Activated CD8-positive, alpha-beta memory T cell treated with anti-CD3 and anti-CD28 coated beads, Interleukin-2, amount 10 ng/mL, durations not matched to agents 7 days and 5 days (primary cell): ENCODE measurements at places on chromosomes 16 and 17.

GRCh38 chr17:78168903-78169793 lies 767 bp downstream of the SYNGR2 start:
- peaks cover 44% of the 10 kb centered on the region for H3K4me1 ChIP-seq
- peak overlapping the region; percentile 57 for H3K27ac ChIP-seq
- H3K27me3 ChIP-seq = no peaks in the 10 kb centered on the region
- peak; percentile 63 for DNase-seq
- peak overlapping the region; percentile 55 for H3K4me3 ChIP-seq

- H3K4me1 ChIP-seq = peaks cover 10% of the 10 kb centered on the region
- H3K36me3 ChIP-seq = no peaks in the 10 kb centered on the region
- peaks cover 4% of the 10 kb centered on the region for H3K27me3 ChIP-seq
- H3K27ac ChIP-seq = no peak overlapping the region
- no peak overlapping the region for H3K4me3 ChIP-seq
Observed at GRCh38 chr17:55448681-55449080, 27.0 kb upstream of the MMD start.

DNA sequence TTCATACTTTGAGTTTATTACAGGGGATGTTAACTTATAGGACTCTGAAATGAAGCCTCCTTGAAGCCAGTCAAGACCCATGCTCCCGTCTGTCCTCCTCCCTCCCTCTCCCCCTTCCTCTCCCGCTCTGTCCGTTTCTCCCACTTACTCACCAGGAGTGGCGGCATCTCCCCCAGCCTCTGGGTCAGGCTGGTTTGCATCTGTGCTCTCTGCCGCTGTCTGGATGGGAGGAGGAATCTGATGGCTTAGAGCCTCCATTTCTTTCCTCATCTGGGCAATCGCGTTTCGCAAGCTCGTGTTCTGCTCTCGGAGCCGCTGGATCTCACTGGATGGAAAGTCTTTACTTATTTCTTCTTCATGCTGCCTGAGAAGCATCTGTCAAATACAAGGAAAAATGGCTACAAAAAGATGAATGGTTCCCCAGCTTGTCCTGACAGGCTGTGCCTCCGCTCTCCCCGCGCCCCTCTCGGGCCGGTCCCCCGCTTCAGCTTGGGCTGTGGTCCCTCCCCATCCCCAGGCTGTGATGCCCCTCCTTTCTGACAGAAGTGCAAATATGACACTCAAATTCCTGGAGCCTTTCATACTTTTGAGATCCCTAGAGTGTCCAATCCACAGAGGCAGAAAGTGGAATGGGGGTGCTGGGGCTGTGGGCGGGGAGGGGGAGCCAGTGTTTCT lies 40.0 kb downstream of the CCDC57 start:
- H3K36me3 ChIP-seq = peaks cover 5% of the 10 kb centered on the region
- no peak for DNase-seq
- H3K27me3 ChIP-seq = no peaks in the 10 kb centered on the region
- H3K27ac ChIP-seq = no peak overlapping the region
- no peaks in the 10 kb centered on the region for H3K4me1 ChIP-seq
- no peak overlapping the region for H3K4me3 ChIP-seq

DNA sequence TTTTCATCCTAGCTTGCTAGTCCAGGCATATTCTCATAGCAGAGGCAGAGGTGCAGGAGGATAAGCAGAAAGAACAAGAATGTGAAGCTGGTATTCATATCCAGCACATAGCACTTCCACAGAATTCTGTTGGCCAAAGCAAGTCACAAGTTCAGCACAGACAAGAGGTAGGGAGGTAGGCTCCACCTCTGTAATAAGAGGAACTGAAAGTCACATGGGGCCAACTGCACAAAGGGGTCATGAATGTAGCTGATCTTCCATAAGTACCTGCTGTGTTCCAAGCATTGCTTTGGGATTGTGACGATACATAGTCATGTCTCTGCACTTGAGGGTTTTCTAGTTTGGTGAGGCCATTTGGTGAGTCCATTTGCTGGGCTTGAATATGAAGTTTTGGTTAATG lies 110.8 kb upstream of the MPHOSPH6 start:
- H3K4me3 ChIP-seq = no peak overlapping the region
- no peak overlapping the region for H3K27ac ChIP-seq
- no peaks in the 10 kb centered on the region for H3K36me3 ChIP-seq
- peaks cover 4% of the 10 kb centered on the region for H3K27me3 ChIP-seq

DNA sequence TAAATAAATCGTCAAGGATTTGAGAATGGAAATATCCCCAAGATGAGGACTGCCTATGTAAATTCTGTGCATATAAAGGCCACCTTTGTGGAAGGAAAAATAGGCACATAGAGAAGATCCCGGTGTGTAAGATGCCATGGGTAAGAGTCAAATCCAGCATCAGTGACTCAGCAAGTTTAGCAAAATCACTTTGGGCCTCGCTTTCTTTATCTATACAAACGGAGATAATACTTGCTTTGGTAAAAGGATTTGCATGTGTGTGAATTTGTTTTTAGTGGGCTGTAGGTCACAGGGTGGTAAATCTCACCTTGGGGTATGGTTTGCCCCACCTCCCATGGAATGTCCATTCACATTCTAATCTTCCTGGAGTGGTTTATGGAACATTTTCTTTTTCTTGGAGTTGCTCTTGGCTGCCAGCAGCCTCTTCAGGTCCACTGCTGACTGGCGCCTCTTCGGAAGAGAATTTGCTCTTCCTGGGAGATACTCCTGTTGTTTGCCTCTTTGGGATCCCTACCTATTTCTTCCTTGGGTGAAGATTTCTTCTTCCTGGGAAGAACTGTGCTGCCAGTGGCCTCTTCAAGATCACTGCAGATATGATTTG lies 587.6 kb downstream of the CDH11 start:
- H3K27me3 ChIP-seq = no peaks in the 10 kb centered on the region
- no peak overlapping the region for H3K27ac ChIP-seq
- no peaks in the 10 kb centered on the region for H3K36me3 ChIP-seq
- DNase-seq = no peak

- no peaks in the 10 kb centered on the region for H3K36me3 ChIP-seq
- no peak overlapping the region for H3K27ac ChIP-seq
- H3K27me3 ChIP-seq = peaks cover 4% of the 10 kb centered on the region
- H3K4me1 ChIP-seq = no peaks in the 10 kb centered on the region
Observed at GRCh38 chr17:933312-934073, 46.1 kb downstream of the NXN start.

GRCh38 chr16:76634847-76635697 lies 357.9 kb downstream of the CNTNAP4 start:
- no peaks in the 10 kb centered on the region for H3K4me1 ChIP-seq
- H3K4me3 ChIP-seq = no peak overlapping the region
- no peaks in the 10 kb centered on the region for H3K27me3 ChIP-seq
- H3K27ac ChIP-seq = no peak overlapping the region
- H3K36me3 ChIP-seq = no peaks in the 10 kb centered on the region

GRCh38 chr17:60559659-60559994 lies 33.6 kb upstream of the APPBP2 start:
- H3K27ac ChIP-seq = no peak overlapping the region
- H3K36me3 ChIP-seq = peaks cover 13% of the 10 kb centered on the region
- H3K4me3 ChIP-seq = no peak overlapping the region
- DNase-seq = no peak
- H3K4me1 ChIP-seq = no peaks in the 10 kb centered on the region

GRCh38 chr17:61416540-61417363 lies 17.1 kb downstream of the TBX2 start:
- no peak overlapping the region for H3K4me3 ChIP-seq
- H3K36me3 ChIP-seq = peaks cover 2% of the 10 kb centered on the region
- H3K4me1 ChIP-seq = no peaks in the 10 kb centered on the region
- peak; percentile 76 for DNase-seq
- no peak overlapping the region for H3K27ac ChIP-seq

DNA sequence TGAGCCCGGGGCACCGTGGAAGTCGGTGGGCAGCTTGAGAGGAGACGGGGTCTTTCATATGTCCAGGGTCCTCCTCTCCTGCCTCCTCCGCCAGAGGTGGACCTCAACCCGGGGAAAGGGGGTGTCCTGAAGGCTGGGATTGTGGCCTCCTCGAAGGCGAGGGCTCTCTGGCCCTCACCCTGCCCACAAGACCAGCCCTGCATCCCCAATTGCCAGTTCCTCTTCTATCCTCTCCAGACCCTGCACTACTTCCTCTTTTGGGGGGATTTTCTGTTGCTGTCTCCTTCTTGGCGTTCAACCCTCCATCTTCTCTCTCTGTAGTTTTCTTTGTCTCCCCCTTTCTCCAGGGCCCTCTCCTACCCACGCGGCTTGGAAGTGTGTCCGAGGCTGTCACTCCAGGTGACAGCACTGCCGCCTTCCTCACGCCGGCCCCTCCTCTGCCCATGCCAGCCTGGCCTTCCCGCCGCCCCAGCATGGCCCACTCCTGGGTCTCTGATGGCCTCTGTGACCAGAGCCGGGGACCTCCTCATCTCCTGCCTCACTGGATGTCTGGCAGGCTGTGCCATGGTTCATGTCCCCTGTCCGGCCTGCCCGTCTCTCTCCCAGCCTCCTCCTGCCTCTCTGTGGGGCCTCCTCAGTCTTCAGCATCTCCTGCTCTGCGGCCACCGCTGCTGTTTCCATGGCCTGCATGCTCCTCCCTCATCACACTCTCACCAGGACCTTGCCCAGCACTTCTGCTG lies 2.4 kb upstream of the ITGAX start:
- H3K27ac ChIP-seq = peak overlapping the region; percentile 76
- H3K4me3 ChIP-seq = no peak overlapping the region
- DNase-seq = no peak
- peaks cover 8% of the 10 kb centered on the region for H3K27me3 ChIP-seq
- peaks cover 5% of the 10 kb centered on the region for H3K36me3 ChIP-seq
- peaks cover 83% of the 10 kb centered on the region for H3K4me1 ChIP-seq

- peaks cover 21% of the 10 kb centered on the region for H3K27me3 ChIP-seq
- no peak for DNase-seq
- peaks cover 9% of the 10 kb centered on the region for H3K4me1 ChIP-seq
- H3K4me3 ChIP-seq = no peak overlapping the region
- no peak overlapping the region for H3K27ac ChIP-seq
- H3K36me3 ChIP-seq = no peaks in the 10 kb centered on the region
Observed at GRCh38 chr16:80265624-80266306, 275.0 kb upstream of the DYNLRB2 start.

- H3K4me1 ChIP-seq = peaks cover 80% of the 10 kb centered on the region
- no peaks in the 10 kb centered on the region for H3K27me3 ChIP-seq
- H3K4me3 ChIP-seq = peak overlapping the region; percentile 66
- peaks cover 2% of the 10 kb centered on the region for H3K36me3 ChIP-seq
- peak overlapping the region; percentile 90 for H3K27ac ChIP-seq
Observed at GRCh38 chr16:57537581-57538234, 1.3 kb upstream of the CCDC102A start.

DNA sequence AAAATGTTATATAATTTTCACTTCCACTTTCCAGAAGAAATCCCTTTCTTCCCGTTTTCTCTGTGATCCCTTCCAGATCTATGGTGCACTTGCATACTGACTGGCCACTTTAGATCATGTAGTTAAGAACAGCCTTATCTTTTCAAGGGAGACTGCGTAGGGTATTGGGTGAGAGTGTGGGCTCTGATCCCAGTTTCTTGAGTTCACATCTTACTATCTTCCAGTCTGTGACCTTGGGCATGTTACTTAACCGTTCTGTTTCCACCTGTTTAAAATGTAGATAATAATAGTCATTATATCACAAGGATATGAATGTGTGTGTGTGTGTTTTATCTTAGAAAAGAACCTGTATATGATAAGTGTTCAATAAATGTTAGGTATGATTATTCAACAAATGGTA lies 83.7 kb downstream of the TANGO6 start:
- no peak overlapping the region for H3K27ac ChIP-seq
- no peak overlapping the region for H3K4me3 ChIP-seq
- no peak for DNase-seq
- no peaks in the 10 kb centered on the region for H3K4me1 ChIP-seq

- no peaks in the 10 kb centered on the region for H3K36me3 ChIP-seq
- H3K27me3 ChIP-seq = no peaks in the 10 kb centered on the region
- no peak for DNase-seq
- H3K4me1 ChIP-seq = no peaks in the 10 kb centered on the region
- H3K4me3 ChIP-seq = no peak overlapping the region
Observed at GRCh38 chr17:11404431-11405276, 163.6 kb downstream of the SHISA6 start.

GRCh38 chr16:1539720-1540555 lies 6.5 kb downstream of the TMEM204 start:
- H3K27me3 ChIP-seq = no peaks in the 10 kb centered on the region
- H3K36me3 ChIP-seq = peaks cover 32% of the 10 kb centered on the region
- peaks cover 71% of the 10 kb centered on the region for H3K4me1 ChIP-seq
- no peak overlapping the region for H3K27ac ChIP-seq
- no peak overlapping the region for H3K4me3 ChIP-seq

GRCh38 chr17:5516060-5516792 lies 29.9 kb downstream of the MIS12 start:
- peaks cover 49% of the 10 kb centered on the region for H3K36me3 ChIP-seq
- DNase-seq = no peak
- H3K27me3 ChIP-seq = no peaks in the 10 kb centered on the region
- H3K4me1 ChIP-seq = peaks cover 31% of the 10 kb centered on the region
- no peak overlapping the region for H3K4me3 ChIP-seq

DNA sequence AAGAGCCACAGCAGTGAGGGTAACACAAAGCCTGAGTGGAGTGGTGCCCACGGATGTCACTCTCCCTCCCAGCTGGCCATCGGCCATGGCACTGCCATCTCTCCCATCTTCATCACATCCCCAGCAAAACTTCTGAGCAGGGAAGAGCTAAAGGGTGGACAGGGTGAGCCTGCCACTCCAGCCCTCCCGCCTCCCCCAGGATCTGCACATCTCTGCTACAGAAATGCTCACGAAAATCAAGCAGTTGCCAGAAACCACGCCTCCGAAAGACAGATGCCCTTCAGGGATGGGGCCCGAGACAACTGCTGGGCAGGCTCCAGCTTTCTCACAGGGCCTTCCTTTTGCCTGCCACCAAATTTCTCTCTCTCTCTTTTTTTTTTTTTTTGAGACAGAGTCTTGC lies 3.6 kb downstream of the GRIN2C start:
- H3K4me3 ChIP-seq = no peak overlapping the region
- no peak overlapping the region for H3K27ac ChIP-seq
- H3K27me3 ChIP-seq = peaks cover 78% of the 10 kb centered on the region
- peaks cover 3% of the 10 kb centered on the region for H3K4me1 ChIP-seq
- H3K36me3 ChIP-seq = no peaks in the 10 kb centered on the region
